ENCODE measurements at places on chromosomes 1 and 21. TPM values are rescaled to one million over a fixed set of nuclear protein-coding genes. Genes with fewer than 3 reads are reported as not detected.

DNA sequence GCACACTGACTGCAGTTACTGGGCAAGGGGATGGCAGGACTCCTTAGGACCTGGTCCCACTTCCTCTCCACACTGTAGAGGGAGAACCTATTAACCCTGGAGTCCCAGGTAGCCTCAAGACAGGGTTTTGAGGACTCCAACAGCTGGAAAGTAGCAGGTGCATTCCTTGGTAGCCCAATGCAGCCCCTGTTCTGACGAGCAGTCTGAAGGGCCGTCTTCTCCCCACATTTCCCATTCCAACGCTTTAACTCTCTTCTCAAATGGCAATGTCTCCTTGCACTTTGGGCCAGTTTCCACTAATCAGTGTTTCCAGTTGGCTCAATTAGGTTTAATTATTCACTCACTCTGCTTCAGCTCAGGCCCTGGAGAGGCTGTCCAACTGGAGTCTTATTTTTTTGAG lies 8.8 kb upstream of the INPP5B start:
- DNase-seq, result no peak

DNA sequence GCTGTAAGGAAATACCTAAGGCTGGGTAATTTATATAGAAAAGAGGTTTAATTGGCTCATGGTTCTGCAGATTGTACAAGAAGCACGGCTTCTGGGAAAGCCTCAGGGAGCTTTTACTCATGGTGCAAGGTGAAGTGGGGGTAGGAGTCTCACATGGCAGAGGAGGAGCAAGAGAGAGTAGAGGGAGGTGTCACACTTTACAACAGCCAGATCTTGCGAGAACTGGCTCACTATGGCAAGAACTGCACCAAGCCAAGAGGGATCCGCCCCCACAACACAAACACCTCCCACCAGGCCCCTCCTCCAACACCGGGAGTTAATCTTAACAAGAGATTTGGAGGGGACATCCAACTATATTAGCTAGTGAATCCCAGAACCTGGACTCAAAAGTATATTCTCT lies 135.4 kb upstream of the SOD1 start:
- no peak for DNase-seq

GRCh38 chr21:46145840-46146691 lies 9.3 kb downstream of the FTCD start:
- DNase-seq, result no peak

DNA sequence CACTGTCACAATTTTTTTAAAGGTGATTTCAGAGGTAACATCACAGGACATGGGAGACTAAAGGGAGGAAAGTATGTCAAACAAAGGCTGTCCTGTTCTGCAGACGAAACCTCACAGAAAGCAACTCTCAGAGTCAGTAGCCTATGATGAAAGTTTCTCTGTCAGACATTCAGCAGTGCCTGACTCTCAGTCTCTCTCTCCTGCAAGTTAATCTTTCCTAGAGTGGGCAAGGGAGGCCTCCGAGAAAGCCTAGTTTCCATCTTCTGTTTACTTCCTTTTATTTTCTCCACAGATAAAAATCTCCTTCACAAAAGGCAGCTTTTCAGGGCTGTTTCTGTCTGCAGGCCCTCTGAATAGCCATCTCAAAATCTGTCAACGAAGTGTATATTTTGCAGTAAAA lies 24.9 kb upstream of the FMO2 start:
- no peak for DNase-seq

DNA sequence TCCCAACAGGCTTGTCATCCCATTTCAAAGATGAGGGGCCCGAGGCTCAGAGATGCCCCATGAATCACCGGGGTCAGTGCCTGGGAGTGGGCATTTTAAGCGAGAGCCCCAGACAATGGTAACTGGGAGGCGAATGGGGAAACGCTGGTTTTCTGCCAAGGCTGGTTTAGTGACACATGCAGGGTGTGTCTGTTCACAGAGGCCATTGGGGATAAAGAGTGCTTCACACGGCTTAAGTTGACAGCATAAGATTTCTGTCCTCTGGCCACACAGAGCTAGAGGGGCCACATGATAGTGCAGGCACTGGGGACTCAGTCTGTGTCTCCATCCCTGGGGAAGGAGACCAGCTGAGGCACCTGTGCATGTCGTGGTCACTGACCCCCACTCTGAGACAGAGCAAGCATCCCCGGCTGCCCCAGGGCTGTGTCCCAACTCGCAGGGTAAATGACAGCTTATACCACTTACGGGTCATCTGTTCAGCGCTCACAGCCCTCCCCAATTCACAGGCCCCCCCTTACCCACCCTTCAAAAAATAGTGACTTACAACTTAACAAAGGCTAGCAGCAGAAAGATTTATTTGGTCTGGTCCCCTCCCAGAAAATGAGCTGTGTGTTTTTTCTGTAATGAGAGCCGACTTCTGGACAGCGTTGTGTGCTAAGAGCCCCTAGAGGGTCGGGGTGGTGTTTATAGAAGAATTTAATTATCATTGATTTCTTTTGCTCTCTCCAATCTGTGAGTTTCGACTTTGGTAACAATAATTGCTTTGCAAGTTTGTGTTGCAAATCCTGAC lies 34.9 kb upstream of the ARHGEF16 start:
- no peak for DNase-seq

GRCh38 chr1:4393191-4393590 lies 261.2 kb upstream of the AJAP1 start:
- DNase-seq, result no peak

DNA sequence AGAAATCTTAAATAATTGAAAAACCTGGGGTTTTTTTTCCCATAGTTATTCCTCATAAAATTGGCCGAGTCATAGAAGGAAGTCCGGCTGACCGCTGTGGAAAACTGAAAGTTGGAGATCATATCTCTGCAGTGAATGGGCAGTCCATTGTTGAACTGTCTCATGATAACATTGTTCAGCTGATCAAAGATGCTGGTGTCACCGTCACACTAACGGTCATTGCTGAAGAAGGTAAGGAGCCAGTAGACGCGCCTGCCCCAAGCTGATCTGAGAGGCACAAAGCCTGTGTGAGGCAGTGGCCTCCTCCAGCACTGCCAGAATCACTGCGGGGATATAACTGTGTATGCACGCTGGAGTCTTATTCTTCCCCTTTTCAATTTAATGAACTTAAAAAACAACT lies 100.3 kb downstream of the PHTF1 start:
- no peak for DNase-seq

DNA sequence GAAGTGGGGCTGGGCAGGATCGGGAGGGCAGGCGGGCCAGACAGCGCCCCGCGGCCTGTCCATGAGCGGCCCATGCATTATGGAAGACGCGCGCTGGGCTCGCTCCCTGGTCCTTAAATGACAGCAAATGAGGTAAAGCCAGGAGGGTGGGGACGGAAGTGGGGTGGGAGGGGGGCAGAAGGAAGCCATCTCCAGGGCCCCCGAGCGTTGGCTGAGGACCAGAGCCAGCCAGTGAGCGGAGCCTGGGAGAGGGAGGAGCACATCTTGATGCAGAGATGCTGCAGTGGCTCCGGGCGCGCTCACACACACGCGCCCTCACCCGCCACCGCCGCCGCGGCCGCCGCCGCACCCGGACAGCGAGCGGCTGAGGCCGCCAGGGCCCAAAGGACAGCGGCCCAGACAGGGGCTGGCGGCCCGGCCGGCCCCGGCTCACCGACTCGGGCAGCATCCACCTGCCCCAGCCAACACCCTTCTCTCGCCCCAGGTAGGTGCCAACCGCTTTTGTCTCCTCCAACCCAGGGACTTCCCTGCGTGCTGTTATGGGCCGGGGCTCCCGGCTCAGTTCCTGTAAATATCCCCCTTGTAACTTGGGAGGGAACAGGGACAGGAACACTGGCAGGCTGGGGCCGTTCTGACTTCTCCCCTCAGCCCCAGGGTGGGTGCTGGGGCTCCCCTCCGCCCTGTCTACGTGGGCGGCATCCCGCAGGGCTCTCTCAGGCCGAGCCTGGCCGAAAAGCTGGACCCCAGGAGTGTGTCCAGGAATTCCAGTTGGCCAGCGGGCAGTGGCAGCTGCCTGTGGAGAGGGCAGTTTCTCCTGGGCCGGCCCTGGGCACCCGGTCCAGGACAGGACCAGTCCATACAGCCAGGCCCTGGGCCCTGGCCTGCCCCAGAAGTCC lies at the start of gene CNTN2:
Gene CNTN2 (plus strand): TSS at position 302 of the 896 bp plus-strand sequence. CDS start 9,974 bp downstream, outside the sequence.
- peak; percentile 44 for DNase-seq

DNA sequence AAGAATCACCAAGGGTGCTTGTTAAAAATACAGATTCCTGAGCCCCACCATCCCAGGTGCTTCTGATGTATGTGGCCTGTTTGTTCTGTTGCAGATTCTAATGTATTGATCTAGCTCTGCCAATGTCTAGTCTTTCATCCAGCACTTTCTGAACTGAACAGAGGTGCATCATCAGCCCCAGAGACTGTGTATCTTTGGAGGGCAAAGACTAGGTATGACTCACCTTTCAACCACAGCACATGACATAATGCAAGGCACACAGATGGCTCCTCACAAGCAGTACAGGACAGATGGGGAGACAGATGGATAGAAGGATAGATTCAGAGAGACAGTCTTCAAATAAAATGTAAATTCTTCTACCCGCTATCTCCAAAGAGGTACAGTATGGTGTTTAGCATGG lies 32.3 kb downstream of the CD58 start:
- no peak for DNase-seq

GRCh38 chr1:8679929-8680663 lies 137.3 kb downstream of the RERE start:
- DNase-seq, result no peak

DNA sequence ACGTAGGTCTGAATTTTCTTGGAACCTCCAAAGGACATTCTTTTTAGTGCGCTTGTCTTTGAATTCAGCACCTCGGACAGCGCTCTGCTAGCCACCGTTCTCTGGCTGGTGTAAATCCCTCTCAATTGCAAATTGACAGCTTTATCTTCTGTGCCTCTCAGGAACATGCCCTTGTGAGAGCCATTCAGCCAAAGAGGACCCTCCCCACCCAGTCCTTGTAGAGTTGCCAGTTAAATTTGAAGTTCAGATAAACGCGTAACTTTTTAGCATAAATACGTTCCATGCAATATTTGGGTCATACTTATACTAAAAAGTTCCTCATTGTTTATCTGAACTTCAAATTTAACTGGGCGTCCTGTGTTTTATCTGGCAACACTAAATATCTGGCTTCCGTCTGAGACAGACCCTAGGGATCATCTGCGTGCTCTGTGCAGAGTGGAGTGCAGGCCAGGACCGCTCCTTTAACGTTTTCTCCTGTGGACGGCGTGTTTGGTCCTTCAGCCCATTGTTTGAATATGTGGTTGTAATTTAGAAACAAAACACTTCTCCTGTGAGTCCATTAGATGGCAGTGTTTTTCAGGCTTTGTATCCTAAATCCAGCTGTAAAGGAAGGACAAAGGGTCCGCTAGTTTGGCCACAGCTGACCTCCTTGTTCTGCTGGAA lies 7.0 kb downstream of the KCNAB2 start:
- peak; percentile 81 for DNase-seq

- DNase-seq, result no peak
Observed at GRCh38 chr1:32063261-32063681, 9.5 kb upstream of the TMEM39B start.

DNA sequence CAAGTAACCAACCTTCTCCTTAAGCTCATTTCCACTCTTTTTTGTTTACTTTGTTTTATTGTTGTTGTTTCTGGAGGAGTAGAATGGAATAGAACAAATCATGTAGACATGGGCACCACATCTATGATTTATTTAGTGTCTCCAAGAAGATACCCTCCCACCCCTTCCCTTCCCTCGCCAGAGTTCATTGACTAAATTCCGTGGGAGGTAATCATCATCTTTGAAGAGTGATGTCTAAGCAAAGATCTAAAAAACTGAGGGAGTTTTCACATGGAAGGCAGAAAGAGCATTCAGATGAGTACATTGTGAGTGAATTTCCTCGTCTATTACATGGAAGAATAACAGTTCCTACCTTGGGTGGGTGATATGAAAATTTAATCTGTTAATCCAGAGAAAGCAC lies 136.2 kb downstream of the SEC16B start:
- DNase-seq, result no peak

- no peak for DNase-seq
Observed at GRCh38 chr1:223802032-223802431, 43.7 kb downstream of the TP53BP2 start.

DNA sequence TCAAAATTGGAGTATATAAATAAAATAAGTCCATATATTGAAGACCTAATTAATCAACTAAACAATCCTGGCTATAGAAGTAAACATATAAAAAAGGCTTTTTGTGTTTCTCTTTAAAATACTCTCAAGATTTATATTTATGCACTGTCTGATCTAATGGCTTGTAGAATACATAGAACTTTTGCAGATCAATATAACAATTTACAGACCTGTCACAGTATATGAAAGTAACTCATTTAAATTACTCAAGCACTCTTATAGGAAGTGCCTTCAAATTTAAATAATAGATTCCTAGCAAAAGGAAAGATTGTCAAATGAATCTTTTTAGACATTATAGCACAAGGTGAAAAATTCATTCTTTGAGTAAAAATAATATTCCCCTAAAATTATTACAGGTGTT lies 615.8 kb upstream of the RGS18 start:
- DNase-seq, result no peak

DNA sequence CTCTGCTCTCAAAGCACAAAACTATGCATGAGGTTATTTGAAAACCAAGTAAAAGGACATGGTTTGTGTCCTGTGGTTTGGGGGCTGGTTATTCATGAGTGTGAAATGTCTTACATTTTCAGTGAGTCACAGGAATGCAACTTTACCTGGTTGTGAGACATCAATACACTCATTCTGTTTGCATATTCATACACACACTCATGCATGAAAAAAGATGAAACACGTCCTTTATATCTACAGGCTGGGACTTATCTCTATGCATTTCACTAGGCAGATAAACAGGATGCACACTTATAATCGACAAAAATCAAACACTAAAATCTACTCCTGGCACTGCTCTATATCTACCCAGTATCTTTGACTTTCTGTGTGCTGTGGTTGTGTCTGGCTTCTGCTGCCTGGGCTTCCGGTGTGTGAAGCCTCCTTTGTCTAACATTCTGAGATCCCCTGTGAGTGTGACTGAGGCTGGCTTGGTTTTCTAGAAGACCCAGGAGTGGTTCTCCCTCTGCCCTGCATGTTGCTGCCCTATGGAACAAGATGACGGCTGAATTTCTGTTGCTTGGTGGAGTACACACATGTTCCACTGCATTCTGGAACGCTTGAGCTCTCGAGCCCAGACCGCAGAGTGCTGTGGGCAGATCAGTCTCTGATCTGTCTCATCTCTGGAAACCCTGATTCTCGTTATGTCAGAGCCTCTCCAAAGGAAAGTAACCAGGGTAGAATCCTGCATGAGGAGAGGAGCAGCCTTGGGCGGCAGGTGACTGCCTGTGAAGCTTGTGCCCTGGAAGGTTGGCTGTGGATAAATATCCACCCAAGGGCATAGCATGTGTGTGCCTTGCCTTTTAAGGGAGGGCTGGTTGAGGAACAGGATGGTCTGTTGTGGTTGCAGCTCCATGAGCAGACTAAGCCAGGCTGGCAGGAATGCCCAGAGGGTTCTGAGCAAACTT lies 19.7 kb upstream of the FASLG start:
- DNase-seq, result no peak

GRCh38 chr1:106185089-106185488 lies 871.4 kb upstream of the PRMT6 start:
- DNase-seq, result no peak

Gene PGLYRP4
- total RNA-seq, result 1.7 TPM

Gene GPR61
- total RNA-seq, result not detected

Gene ADGRL4
- 198 TPM for total RNA-seq

Gene CROCC
- total RNA-seq, result 38.9 TPM

Gene TMEM234
- 23.2 TPM for total RNA-seq

Gene CHRNB2
- 0.44 TPM for total RNA-seq

Measured in endothelial cell (in vitro differentiated cells).